ENCODE measurements at places on chromosomes 2 and 18. TPM values are rescaled to one million over a fixed set of nuclear protein-coding genes. Genes with fewer than 3 reads are reported as not detected.

- no peak for DNase-seq
These were observed 300.0 kb upstream of the HDAC4 start for GRCh38 chr2:239700686-239701345.

Gene KCNG2
- total RNA-seq: 0.20 TPM

DNA sequence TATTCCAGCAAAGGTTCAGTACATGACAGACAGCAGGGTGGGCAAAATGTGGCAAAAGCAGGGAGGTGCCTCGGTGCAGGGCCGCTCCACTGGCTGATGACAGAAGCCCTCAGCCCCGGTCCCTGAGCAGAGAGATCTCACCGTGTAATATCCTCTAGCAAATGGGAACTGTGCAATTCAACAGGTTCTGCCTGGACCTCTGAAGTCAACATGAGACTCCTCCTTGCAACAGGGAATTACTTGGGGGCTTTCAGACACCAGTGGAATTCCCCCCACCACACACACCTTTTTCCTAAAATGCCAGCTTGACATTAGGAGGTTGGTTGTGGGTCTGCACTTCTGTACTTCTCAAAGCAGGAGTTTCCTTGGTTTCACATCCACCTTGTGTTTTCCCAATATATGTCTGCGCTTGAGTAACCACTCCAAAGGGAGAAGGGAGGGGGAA is 50.8 kb downstream of the SPRED2 start:
- no peak for DNase-seq

DNA sequence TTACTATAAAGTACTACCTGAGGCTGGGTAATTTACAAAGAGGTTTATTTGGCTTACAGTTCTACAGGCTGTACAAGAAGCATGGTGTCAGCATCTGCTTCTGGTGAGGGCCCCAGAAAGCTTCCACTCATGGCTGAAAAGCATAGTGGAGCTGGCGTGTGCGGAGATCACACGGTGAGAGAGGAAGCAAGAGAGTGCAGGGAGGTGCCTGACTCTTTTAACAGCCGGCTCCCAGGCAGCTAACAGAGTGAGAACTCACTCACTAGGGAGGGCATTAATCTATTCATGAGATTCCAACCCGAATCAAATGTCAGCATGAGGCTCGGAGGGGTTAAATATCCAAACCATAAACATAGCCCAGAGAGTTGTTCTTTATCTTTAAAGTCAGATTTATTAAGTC is 117.3 kb downstream of the LDLRAD4 start:
- no peak for DNase-seq

GRCh38 chr2:118913131-118913802 is 28.7 kb upstream of the MARCO start:
- no peak for DNase-seq

GRCh38 chr2:20357638-20358389 is 7.2 kb upstream of the PUM2 start:
- DNase-seq: no peak

DNA sequence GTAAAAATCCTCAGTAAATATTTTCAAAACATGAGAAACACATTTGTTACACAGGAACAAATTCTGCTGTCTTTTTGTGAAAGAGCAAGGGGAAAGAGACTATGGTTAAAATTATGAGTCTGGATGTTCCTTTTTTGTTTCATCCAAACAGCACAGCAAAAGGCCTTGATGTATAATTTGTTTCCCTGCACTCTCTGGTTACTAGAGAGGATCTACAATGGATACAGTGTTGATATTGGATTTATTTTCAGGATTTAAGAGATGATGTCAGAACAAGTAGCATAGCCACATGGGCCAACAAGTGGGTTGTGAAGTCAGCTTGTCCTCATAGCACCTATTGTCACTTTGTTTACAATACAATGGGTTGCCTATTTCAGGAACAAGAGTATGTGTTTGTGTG is 11.3 kb upstream of the ERBB4 start:
- DNase-seq: no peak

DNA sequence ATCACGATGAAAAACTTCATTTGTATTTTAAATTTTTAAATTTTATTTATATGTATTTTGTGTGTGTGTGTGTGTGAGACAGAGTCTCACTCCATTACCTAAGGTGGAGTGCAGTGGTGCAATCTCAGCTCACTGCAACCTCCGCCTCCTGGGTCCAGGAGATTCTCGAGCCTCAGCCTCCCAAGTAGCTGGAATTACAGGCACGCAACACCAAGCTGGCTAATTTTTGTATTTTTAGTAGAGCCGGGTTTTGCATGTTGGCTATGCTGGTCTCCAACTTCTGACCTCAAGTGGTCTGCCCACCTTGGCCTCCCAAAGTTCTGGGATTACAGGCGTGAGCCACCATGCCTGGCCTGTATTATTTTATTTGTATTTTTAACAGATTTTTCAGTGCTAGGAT is 45.8 kb upstream of the WIPF1 start:
- DNase-seq: no peak

Gene OTOS
- not detected for total RNA-seq

Gene MYO3B
- total RNA-seq: not detected

Gene MOGAT1
- not detected for total RNA-seq

GRCh38 chr2:79788952-79789651 is 276.3 kb downstream of the CTNNA2 start:
- no peak for DNase-seq

DNA sequence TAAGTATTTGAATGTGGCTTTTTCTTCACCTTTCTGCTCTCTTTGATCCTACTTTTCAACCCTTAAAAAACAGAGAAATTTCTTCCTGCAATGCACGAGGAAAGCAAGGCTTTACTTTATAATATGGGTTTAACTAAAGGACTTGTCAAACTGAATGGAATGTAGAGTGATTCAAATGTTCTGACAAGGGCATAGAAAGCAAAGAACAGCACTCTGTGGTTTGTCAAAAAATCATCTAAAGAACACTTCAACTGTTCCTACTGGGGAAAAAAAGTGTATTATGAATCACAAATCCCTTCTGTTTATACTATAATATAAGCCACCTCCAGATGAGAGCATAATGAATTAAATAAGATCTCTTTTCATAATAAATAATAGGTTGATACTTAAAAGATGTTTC is 45.0 kb upstream of the RIT2 start:
- no peak for DNase-seq

- peak; percentile 70 for DNase-seq
These were observed 552 bp downstream of the CNPPD1 start for GRCh38 chr2:219175928-219176817.

Gene PROC
- not detected for total RNA-seq

- DNase-seq: no peak
These were observed 132.0 kb downstream of the VWC2L start for GRCh38 chr2:214542866-214543265.

DNA sequence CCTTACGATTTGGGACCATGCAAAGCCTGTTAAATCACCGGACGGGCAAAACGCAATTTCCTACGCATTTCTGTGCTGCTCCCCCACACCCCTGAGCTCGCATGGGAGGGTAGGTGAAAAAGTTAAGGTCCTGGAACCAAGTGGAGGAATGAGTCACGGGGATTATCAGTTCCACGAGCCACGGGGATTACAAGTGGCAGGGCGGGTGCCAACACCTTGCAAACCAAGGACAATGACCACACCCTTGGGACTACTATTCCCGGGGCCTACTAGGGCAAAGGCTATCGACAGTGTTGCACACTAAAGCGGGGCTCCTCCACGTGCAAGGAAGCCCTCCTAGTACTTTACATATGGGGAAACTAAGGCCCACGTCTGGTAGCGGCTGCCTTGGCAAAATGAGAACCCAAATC is 447 bp downstream of the RETSAT start:
- DNase-seq: peak; percentile 44

DNA sequence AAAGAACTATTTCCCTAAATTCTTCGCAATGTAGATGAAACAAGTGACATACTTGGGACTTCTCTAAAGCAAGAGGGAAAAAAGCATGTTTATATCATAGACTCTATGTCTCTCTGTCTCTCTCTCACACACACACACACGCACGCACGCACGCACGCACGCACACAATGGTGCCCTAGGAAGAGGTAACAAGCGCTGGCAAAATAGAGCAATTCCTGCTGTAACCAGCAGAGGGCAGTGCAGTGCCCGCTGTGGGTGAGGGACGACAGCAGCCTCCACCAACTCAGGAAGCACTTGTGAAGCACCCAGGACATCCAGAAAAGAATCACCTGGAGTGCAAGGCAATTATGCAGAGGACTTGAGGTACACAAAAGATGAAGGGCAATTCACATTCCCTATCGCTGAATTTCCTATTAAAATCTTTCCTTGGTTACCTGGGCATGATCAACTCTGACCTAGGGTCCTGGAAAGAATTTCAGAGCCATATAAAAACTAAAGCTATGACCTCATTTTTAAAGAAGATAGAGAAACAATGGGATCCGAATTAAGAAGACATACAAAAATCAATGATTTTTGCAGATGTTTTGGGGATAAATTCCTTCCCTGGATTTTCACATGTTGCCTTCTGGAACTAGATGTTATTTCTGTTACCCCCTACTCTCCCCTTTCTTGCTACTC is 166.4 kb downstream of the PDE11A start:
- DNase-seq: peak; percentile 52

DNA sequence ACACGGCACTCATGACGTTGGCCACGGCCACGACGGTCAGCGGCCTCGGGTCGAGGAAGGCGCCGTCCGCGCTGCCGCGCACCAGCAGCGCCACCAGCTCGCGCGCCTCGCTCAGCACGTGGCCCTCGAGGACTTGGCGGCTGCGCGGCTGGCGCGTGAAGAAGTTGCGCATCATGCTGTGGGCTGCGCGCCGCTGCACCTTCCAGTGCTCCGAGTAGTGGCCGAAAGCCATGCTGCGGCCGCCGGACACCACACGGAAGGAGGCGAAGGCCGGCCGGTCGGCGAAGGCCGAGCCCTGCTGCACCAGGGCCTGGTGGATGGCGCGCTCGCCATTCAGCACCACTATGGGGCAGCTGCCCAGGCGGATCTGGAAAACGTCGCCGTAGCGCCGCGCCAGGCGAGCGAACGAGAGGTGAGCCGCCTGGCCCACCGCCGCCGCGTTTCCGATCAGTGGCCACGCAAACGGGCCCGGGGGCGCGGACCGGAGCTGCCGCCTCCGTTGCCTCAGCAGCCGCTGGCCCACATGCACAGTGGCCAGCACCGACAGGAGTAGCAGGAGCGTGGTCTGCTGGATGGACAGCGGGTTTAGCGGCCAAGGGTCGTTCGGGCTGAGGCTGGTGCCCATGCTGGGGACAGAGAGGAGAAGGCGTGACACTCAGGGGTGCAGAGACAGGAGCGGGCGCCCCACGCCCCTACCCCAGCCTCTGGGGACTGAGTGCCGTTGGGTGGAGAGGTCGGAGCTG is 1.0 kb downstream of the CYP1B1 start:
- no peak for DNase-seq

Gene NEU4
- not detected for total RNA-seq

Gene TEX44
- not detected for total RNA-seq

GRCh38 chr2:22950431-22950830 is 434.5 kb upstream of the KLHL29 start:
- DNase-seq: no peak

Gene NPHP1
- total RNA-seq: 5.3 TPM

Gene C2orf78
- not detected for total RNA-seq

- DNase-seq: no peak
These were observed 113.8 kb downstream of the NFATC1 start for GRCh38 chr18:79509536-79509930.

DNA sequence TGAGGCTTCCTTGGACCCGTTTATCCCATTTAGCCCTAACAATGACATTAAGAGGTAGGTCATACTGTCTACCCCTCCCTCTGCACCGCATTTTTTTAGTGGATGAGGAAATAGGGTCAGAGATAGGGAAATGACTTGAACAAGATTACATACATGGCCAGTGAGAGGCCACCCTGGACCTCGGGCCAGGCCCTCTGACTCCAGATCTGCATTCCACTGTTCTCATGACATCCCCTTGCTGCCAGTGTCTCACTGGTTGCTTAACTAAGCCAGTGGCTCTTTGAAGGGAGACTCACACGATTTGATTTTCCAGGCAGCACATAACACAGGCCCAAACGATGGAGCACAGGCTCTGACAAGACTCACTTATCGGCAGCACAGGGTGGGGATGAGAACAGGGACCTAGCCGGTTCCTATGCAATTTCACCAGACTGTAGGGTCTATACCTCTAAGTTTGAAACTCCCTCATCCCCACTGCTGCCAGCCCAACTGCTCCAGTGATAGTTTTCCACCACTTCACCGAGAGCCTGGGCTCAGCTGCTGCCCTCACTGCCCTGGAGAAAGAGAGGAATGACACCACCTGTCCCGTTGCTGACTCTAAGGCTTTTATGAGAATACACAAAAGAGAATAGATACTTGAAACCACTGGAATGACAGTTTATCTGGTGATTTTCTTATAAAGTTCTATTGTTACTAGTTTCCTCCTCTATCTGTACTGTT is 82.5 kb downstream of the TMEM247 start:
- DNase-seq: no peak

DNA sequence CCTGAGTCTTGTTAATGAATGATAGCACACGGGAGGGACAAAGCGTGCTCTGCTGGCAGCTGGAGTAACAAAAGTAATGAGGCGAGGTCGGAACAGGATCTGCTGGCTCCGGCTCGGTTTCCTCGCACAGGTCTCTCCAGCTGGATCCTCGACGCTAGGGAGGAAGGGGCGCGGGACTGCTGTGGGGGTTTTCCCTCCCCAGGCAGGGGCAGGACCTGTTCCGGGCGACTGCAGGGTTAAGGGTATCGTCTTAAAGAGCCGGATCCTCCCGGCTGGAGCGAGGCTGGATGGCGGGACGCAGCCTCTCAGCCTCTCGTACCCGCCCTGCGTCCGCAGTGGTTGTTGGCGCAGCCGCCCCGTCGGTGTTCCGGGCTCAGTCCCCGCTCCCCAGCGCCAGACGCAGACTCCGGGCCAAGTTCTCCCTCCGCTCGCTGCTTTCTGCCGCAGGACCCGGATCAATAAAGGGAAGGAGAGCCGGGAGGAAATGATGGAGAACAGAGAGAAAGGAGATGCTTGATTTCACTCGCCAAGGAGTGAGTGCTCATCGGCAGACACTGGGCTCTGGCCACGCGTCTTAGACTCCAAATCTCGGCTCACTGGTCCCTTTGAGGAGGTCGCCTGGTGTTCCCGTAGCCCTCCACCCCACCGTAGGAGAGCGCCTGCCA is 1.1 kb upstream of the LIPG start:
- peak; percentile 72 for DNase-seq
